ENCODE measurements at places on chromosomes 6 and 20. TPM values are rescaled to one million over a fixed set of nuclear protein-coding genes. Genes with fewer than 3 reads are reported as not detected.
A peak's percentile ranks its signal among the peaks of the same experiment; 100 is the strongest.

- DNase-seq: peak; percentile 34
Measured at GRCh38 chr6:2578767-2579166, 172.0 kb downstream of the MYLK4 start.

- DNase-seq: no peak
Measured at GRCh38 chr20:36786663-36787062, 13.1 kb upstream of the DSN1 start.

DNA sequence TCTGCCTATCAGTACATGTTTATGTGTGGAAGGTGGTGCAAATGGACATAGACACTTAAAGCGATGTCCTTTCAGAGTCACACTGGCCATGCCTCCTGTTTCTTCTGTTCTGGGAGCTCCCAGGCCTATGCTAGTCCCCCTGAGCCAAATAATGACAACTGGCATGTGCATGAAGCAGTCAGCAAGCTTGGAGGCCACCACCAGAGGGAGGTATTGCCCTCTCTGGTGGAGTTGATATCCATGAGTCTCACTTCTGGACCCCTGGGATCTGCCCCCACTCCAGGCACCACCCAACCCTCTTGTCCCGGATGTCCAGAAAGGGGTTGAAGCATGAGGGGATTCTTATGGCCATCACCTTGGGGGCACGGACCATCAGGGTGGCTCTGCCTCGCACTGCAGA lies 172.2 kb downstream of the AIG1 start:
- peak; percentile 23 for DNase-seq

DNA sequence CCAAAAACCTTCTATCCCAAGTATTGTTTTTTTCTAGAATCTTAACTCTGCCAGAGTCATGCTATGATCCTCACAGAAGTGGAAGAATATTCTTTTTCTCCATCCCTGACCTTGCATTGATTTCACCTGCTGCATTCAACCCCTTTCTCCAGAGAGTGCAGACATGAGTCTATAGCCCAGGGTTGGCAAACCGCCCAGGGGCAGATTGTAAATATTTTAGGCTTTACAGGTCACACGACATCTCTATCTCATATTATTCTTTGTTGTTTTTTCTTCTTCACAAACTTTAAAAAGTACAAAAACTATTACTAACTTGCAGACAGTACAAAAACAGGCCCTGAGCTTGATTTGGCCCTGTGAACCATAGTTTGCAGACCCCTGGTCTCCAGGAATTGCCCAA lies 112.1 kb upstream of the ASF1A start:
- DNase-seq: no peak

Gene XKR7
- total RNA-seq: not detected

DNA sequence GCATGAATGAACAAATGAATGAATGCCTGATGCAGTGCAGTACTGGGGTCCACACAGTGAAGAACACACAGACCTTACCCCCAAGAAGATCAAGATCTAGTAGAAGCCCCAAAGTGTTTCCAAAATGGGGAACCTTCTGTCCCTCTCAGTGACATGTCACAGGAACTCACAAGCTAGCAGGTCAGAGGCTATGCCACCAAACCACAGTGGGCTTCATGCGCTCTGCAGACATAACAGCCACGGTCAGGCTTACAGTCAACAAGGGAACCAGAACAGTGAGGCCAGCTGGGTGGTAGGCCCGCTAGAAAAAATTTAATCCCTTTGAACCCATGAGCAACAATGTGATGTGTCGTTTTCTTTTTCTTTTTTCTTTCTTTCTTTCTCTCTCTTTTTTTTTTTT lies 20.2 kb upstream of the ARFGEF2 start:
- DNase-seq: no peak

Gene TMC2
- total RNA-seq: not detected

Gene RSPO4
- not detected for total RNA-seq

GRCh38 chr6:157443066-157443800 lies 62.2 kb downstream of the ZDHHC14 start:
- peak; percentile 81 for DNase-seq

GRCh38 chr6:34053721-34054120 lies 92.2 kb downstream of the GRM4 start:
- no peak for DNase-seq

DNA sequence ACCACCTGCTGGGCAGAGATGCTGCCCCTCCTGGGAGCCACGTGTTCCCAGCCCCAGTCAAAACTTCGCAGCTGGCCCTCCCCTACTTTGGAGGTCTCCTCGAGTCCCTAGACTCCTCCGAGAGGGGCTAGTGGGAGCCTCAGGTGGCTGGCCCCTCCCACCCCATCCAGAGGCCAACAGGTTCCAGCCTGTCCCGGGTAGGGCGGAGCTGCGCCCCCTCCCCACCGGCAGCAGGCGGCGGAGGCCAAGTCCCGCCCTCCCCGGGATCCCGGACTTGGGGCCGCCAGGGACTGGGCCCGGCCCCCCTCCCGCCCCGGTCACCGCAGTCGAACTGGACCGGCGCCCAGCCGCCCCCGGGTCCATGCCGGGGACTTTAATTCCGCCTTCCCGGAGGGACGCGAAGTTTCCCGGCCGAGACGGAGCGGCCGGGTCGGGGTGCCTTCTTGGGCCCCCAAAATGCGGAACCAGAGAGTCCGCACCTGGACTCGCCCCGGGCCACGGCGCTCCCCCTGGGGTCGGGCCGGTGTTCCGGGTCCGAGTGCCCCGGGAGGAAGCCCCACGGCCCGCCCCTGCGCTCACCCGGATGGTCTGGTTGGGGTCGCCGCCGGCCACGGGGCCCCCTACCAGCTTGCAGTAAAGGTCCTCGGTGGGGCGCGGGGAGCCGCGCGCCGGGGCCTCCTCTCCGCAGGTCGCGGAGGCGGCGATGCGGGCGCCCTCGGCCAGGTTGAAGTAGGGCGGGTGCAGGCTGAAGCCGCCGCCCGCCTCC lies 559 bp downstream of the LAMA5 start:
- no peak for DNase-seq

GRCh38 chr6:42896178-42896719 lies 16.8 kb downstream of the RPL7L1 start:
- no peak for DNase-seq

- DNase-seq: no peak
Measured at GRCh38 chr6:157967486-157967885, 14.2 kb upstream of the SYNJ2 start.

- DNase-seq: no peak
Measured at GRCh38 chr20:63427206-63427605, 45.2 kb downstream of the KCNQ2 start.

- no peak for DNase-seq
Measured at GRCh38 chr20:34175079-34175478, 63.0 kb upstream of the EIF2S2 start.

DNA sequence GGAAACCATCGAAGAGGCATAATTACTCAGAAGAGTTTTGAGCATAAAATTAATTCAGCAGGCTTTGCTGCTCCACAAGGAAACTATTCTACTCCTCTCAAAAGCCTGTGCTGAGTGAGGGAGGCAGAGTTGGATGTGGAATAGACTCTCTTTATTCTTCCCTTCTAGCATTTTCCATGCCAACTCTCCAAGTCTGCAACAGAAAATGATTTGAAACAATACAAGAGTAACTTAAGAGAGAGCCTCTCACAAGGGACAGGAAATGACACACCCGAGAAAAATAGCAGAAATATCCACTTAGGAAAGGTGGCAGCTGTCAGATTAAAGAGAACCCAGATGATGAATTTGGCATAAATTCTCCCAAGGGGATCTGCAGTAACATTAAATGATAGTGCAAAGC lies 26.3 kb upstream of the LAMP5 start:
- no peak for DNase-seq

DNA sequence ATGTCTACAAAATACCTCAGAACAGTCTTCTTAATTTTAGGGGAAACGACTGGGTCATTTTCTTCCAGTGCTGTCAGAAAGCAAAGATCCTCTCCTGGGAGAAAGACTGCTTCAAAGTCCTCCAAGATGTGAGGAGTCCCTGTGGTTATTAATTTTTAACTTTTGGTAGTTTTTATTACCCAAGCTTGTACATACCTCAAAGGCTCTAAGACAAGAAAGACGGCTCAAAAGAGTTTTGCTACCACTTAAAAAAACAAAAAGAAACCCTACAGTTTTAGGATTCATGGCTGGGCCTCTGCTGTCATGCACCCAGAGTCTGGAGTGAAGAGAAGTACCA lies 56.1 kb upstream of the APCDD1L start:
- no peak for DNase-seq

GRCh38 chr6:16568128-16568527 lies 193.1 kb downstream of the ATXN1 start:
- DNase-seq: no peak

Gene PTCHD4
- total RNA-seq: 0.72 TPM

DNA sequence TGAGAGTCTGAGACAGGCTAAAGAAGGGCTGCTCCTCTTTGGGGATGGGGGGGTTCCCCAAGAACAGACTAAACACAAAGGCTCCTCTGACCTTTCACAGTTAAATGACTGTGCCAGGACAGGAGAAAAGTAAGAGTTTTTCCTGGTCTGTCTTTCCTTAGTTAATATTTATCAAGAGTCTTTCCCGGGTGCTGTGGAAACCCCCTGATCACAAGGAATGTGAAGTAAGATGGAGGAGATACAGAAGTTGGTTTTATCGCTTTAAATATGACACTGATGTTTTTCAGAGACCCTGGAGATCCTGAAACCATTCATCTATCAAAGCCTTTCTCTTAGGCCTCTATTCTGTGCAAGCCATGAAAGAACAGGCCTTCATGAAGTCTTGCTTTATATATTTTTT lies 105.8 kb downstream of the RNF144B start:
- DNase-seq: no peak

DNA sequence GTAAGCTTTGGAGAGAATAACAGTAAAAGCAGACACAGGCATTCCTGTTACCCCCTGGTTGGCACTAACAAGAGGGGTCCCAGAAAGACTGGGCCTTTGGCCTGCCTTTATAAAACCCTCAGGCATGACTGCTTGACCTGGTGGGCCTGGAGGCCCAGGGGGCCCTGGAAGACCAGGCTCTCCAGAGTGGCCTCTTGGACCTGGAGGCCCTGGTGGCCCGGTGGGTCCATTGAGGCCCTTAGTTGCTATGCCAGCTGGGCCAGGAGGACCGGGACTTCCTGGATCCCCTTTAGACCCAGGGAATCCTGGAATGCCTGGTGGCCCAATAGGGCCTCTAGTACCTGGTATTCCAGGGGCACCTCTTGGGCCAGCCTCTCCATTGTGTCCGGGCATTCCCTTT lies 5.5 kb downstream of the COL10A1 start:
- DNase-seq: no peak

Gene TNXB
- under 0.01 TPM for total RNA-seq

Gene DEFB118
- total RNA-seq: not detected

DNA sequence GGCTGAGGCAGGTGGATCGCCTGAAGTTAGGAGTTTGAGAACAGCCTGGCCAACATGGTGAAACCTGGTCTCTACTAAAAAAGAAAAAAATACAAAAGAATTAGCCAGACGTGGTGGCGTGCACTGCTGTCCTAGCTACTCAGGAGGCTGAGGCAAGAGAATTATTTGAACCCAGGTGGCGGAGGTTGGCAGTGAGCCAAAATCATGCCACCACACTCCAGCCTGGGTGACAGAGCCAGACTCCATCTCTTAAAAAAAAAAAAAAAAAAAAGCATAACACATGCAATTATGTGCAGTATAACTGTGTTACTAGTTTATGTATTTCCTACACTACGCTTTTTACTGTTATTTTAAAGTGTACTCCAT lies 31.9 kb upstream of the FAM135A start:
- DNase-seq: no peak

DNA sequence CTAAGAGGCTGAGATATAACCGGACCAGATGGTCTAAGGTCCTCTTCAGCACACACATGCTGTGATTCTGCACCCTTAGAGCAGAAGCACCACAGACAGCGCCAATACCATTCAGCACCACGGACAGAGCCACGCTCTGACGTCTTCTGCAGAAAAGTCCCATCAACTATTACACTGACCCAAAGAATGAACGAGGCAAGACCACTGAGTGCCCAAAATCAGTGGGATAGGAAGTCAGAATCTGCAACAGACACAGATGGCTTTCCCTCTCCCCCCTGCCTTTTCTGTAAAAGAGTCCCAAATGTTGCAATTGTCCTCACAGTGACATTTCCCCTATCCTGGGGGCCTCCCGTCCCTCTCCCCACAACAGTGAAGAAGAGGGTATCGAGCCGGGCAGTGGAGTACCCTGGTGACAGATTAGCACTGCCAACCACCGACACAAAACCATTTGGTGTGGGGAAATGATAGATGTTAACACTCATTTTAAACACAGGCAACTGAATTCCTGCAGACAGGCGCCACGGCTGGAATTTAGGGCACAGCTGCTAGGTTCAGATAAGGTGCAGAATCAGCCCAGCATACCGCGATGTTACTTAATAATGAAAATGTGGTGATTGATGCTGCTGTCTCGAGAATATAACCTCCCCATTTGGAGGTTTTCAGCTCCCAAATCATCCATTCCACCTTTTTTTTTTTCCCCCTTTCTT lies 66.6 kb upstream of the CTNNBL1 start:
- DNase-seq: peak; percentile 55

Gene EYA2
- 2.5 TPM for total RNA-seq

DNA sequence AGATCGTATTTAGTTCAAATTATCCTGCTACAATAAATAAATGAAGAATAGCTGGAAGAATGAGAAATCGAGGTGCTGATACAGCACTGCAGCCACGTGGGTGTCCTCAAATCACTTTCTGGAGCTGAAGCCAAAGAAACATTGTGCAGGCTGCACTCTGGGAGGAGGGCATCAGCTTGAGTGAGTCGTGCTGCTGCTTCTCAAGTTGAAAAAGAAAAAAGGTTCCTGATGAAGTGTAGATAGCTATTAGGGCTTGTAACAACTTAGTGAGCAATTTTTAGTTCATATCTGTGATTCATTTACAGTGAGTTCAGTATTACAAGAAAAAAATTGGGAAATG lies 40.5 kb downstream of the DSE start:
- DNase-seq: peak; percentile 74

DNA sequence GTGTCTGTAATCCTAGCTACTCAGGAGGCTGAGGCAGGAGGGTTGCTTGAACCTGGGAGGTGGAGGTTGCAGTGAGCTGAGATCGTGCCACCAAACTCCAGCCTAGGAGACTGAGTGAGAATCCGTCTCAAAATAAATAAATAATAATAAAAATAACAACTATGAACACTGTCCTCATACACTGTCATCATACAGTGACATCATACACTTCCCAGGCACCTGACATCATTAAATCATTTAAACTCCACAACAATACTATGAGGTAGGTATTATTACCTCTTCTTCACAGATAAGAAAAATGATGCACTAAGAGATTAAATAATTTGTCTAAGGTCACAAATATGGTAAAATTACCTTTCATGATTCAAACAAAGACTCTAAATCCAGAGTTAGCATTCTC lies 200.9 kb upstream of the RUNX2 start:
- DNase-seq: no peak

DNA sequence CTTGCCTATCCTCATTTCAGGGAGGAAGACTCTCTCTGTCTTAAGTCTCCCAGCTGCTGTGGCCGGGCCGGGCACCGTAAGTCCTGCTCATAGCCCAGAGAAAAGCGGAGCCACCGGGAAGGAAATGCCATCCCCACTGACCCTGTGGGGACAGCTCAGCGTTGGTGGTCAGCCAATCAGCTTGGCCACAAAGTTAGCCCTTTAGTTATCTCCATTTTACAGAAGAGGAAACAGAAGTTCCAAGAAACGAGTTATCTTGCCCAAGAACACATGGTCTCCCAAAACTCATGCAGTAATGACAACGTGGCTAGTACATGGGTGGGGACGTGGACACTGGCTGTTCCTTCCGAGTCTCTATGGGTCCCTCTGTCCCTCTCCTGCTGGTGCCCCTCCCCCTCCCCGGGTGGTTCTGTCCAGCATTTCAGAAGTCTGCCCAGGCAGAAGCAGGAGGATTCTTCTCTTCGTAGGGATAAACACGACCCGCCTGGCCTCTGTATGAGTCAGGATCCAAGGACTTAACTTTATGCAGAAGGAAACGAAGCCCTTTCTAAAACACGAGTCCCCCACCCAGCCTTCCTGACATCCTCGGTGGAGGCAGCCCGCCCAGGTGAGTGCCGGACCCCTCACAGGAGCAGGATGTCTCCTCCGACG lies 273.8 kb downstream of the CDH4 start:
- DNase-seq: peak; percentile 72

Gene CTSZ
- 43.6 TPM for total RNA-seq

Data from IMR-90 (cell line).